ENCODE measurements at places on chromosomes 13 and 19.

- DNase-seq = no peak
Measured at GRCh38 chr19:46040952-46041500, at the start of gene IGFL4. IGFL4 (minus strand) TSS chr19:46041002; CDS start chr19:46040962, 40 bp downstream.

- DNase-seq = no peak
Measured at GRCh38 chr13:35850569-35850968, 280.6 kb downstream of the DCLK1 start.

DNA sequence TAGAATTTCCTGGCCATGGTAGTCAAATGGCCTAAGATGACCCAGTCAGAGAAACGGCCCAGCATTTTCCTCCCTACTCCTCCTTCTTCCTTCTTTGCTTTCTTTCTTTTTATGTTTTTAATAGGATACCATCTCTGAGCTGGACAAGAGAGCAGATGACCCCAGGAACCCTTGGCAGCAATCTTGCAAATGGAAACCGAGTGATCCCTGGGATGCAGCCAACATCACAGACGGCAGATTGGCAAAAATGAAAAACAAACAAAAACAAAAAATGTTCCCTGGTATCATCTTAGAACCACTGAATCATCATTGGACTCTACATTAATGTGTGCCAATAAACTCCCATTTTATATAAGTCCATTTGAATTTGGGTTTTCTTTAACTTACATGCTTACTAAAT is 424.4 kb downstream of the FGF14 start:
- no peak for DNase-seq

DNA sequence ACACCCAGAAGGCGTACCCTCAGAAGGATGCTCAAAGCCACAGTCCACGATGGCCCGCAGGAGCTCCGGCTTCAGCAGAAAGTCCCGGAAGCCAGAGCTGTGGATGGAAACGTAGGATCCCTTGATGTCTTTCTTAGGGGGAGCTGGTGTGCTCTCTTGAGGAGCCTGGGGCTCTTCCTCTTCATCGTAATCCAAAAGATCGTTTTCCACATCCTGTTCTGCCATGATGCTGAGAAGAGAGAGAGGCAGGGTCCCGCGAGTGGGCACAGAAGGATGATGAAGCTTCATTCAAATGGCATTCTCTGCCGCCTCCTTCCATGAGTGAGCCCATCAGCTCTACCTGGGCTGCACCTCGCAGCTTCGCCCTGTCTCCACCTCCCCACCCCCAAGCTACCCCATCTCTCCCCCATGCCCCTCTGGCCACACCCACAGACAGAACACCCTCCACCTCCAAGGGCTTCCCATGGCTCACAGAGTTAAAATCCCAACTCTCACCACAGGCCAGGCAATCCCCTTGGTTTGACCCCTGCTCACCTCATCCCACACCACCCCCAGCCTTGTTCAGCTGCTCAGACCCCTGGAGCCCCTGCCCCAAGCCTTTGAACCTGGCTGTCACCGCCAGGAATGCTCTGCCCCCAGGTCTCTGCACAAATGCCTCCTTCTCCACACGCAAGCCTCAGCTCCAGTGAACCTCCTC is 6.0 kb downstream of the DDX39A start:
- DNase-seq = no peak

DNA sequence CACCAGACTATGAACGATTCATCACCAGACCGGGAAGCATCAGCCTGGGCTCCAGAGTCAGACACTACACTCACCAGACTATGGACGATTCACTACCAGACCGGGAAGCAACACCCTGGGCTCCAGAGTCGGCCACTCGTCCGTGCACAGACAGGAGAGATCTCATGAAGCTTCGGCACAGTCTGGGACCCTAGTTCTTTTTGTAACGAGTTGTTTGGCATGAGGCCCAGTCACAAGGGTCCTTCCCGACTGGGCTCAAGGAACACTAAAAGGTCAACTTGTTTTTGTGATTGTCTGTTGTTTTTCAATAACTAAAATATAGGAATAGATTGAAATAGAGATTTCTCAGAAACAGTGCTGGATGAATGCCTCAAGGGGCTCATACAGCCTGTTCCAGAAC is 1141.6 kb upstream of the MIR17HG start:
- DNase-seq = no peak

GRCh38 chr13:64553411-64554129 is 2676.6 kb downstream of the PCDH9 start:
- peak; percentile 24 for DNase-seq

GRCh38 chr13:29908416-29909080 is 58.1 kb upstream of the UBL3 start:
- DNase-seq = no peak

DNA sequence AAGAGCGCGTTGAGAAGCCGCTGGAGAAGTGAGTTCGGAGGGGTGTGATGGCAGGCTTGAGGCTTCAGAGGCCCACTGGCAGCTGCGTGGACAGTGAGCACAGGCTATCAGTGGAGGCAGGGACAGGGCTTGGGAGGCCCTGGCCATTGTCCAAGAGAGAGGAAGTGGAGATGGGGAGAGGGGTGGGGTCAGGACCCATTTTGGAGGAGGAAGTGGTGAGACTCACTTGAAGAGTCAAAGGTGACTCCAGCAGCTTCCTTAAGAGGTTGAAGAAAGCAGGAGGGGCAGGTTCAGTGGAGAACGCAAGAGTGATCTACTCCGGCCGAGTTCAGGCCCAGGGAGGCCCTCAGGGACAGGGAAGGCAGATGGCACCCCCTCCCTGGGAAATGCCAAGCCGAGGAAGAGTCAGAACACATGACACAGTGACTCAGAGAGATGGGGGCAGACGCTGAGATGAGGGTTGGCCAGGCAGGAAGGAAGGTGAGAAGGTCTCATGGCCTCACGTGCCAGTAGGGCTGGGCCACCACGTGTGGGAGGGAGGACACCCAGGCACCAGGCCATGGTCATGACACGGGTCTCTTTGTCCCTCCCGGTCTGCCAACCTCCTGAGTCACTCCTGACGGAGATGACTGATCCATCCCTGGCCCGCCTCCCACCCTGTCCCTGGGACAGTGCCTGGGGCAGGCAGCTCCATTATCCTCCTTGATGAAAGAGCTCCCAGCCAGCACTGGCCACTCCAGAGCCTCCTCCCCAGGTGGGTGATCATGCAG is 10.1 kb upstream of the CD22 start:
- peak; percentile 95 for DNase-seq

DNA sequence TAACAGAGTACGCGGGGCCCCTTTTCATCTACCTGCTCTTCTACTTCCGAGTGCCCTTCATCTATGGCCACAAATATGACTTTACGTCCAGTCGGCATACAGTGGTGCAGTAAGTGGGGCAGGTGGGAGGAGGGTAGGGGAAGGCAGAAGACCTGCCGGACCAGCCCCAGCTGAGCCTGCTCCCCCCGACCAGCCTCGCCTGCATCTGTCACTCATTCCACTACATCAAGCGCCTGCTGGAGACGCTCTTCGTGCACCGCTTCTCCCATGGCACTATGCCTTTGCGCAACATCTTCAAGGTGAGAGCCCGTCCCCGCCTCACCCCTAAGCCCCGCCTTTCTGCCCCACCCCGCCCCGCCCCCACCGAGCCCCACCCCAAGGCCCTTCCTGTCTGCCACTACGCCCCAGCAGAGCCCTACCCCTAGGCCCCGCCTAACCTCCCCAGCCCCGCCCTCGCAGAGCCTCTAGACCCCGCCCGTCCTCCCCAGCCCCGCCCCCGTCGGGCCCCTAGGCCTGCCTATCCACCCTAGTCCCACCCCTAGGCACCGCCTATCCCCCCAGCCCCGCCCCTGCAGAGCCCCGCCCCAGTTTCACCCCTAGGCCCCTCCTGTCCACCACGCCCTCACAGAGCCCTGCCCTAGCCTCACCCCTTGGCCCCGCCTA is 7.7 kb downstream of the NDUFB7 start:
- peak; percentile 41 for DNase-seq

- DNase-seq = no peak
Measured at GRCh38 chr13:106318941-106319411, 216.5 kb downstream of the EFNB2 start.

GRCh38 chr13:74361274-74361673 is 227.1 kb upstream of the KLF12 start:
- no peak for DNase-seq

- no peak for DNase-seq
Measured at GRCh38 chr13:92451060-92451459, 775.5 kb upstream of the GPC6 start.

- DNase-seq = no peak
Measured at GRCh38 chr19:4449639-4450028, 8.0 kb downstream of the UBXN6 start.

- DNase-seq = no peak
Measured at GRCh38 chr13:71712988-71713653, 153.9 kb downstream of the DACH1 start.

GRCh38 chr19:55494172-55494761 is 6.0 kb downstream of the SSC5D start:
- DNase-seq = no peak
